ENCODE measurements at places on chromosomes 12 and 14. TPM values are rescaled to one million over a fixed set of nuclear protein-coding genes. Genes with fewer than 3 reads are reported as not detected.

GRCh38 chr14:44778604-44779003 is 183.1 kb downstream of the KLHL28 start:
- DNase-seq: peak; percentile 72

DNA sequence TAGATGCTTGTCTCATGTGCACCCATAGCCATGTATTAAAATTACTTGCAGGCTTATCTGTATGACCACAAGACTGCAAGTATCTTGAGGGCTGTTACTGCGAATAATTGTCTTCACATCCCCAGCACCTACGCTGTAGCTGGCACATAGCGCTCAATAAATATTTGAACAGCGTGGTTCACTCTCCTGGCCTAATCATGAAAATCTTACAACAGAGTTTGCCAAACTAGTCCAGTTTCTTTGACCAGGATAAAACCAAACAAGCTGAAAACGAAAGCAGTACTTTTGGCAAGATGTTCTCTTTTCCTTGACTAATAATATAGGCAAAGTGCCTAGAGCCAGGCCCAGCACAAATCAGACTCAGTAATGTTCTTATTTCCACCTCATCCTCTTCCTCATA is 106.7 kb downstream of the RPS29 start:
- DNase-seq: no peak

Gene MED13L
- total RNA-seq: 49.1 TPM

- peak; percentile 21 for DNase-seq
Observed at GRCh38 chr14:99393059-99393655, 87.5 kb downstream of the SETD3 start.

GRCh38 chr14:50087341-50088116 is 28.8 kb downstream of the VCPKMT start:
- DNase-seq: no peak

- DNase-seq: no peak
Observed at GRCh38 chr12:3354586-3354985, 136.4 kb upstream of the PRMT8 start.

GRCh38 chr12:26010293-26010821 is 51.9 kb downstream of the RASSF8 start:
- DNase-seq: peak; percentile 31

DNA sequence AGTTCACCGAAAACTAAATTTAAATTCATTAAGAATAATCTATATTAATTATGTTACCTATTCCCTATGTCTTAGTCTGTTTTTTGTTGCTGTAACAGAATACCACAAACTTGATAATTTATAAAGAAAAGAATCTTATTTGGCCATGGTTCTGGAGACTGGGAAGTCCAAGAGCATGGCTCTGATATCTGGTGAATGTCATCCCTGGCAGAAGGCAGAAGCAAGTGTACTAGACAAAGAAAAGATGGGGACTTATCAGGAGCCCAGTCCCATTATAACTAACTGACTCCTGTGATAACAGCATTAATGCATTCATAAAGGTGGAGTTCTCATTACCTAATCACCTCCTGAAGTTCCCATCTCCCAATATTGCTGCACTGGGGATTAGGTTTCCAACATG is 33.3 kb upstream of the BCAT1 start:
- DNase-seq: no peak

- DNase-seq: no peak
Observed at GRCh38 chr12:34275129-34275528, 252.8 kb downstream of the ALG10 start.

Gene GUCY2C
- total RNA-seq: not detected

Gene CFAP54
- not detected for total RNA-seq
